ENCODE measurements at places on chromosomes 5 and 9.

- no peak overlapping the region for H3K27ac ChIP-seq
- no peak for ATAC-seq
- no peaks in the 10 kb centered on the region for H3K27me3 ChIP-seq
- H3K36me3 ChIP-seq: peaks cover 88% of the 10 kb centered on the region
- H3K4me3 ChIP-seq: peak overlapping the region; percentile 26
- H3K4me1 ChIP-seq: peaks cover 96% of the 10 kb centered on the region
Observed at GRCh38 chr9:110157823-110158664, 49.9 kb downstream of the C9orf152 start.

DNA sequence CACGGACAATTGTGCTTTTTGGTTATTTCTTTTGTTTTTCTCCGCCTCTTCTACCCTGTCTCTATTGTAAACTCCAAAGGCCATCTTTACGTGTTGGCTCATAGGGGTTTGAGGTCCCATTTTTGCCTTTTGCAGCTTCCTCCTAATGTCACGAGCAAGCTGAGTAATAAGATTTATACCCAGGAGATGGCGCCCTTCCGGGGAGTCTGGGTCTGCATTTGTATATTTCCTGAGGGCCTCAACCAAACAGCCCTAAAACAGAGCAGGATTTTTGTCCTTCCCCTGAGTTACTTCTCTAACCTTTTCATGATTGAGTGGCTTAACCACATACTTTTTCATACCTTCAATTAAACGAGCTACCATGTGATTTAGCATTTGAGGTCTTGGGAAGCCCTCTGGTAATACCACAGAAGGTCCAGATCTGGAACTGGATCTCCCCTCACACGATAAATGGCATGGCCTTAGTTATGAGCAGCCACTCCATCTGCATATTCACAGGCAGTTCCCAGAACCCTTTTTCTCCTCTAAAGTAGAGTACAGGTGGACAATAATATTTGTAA, 11.2 kb upstream of the CFAP95 start:
- H3K4me3 ChIP-seq: no peak overlapping the region
- H3K4me1 ChIP-seq: peaks cover 13% of the 10 kb centered on the region
- ATAC-seq: no peak
- peaks cover 8% of the 10 kb centered on the region for H3K27me3 ChIP-seq
- H3K36me3 ChIP-seq: no peaks in the 10 kb centered on the region

GRCh38 chr5:172178301-172178987, 9.6 kb downstream of the STK10 start:
- ATAC-seq: no peak
- peak overlapping the region; percentile 83 for H3K27ac ChIP-seq
- peaks cover 79% of the 10 kb centered on the region for H3K4me1 ChIP-seq
- H3K36me3 ChIP-seq: peaks cover 29% of the 10 kb centered on the region
- no peaks in the 10 kb centered on the region for H3K27me3 ChIP-seq

- peaks cover 6% of the 10 kb centered on the region for H3K4me1 ChIP-seq
- no peak overlapping the region for H3K4me3 ChIP-seq
- H3K36me3 ChIP-seq: no peaks in the 10 kb centered on the region
- no peak overlapping the region for H3K27ac ChIP-seq
Observed at GRCh38 chr5:117888688-117889087, 1099.7 kb downstream of the DTWD2 start.

GRCh38 chr9:91750343-91750742, 199.7 kb downstream of the ROR2 start:
- H3K36me3 ChIP-seq: no peaks in the 10 kb centered on the region
- no peak for ATAC-seq
- no peaks in the 10 kb centered on the region for H3K27me3 ChIP-seq
- H3K4me1 ChIP-seq: no peaks in the 10 kb centered on the region

GRCh38 chr5:134131578-134132350, 17.3 kb downstream of the TCF7 start:
- H3K27ac ChIP-seq: peak overlapping the region; percentile 55
- H3K27me3 ChIP-seq: no peaks in the 10 kb centered on the region
- H3K4me3 ChIP-seq: peak overlapping the region; percentile 61
- peaks cover 30% of the 10 kb centered on the region for H3K36me3 ChIP-seq
- ATAC-seq: no peak
- peaks cover 97% of the 10 kb centered on the region for H3K4me1 ChIP-seq

- no peaks in the 10 kb centered on the region for H3K36me3 ChIP-seq
- H3K27me3 ChIP-seq: no peaks in the 10 kb centered on the region
- H3K4me1 ChIP-seq: no peaks in the 10 kb centered on the region
- H3K27ac ChIP-seq: no peak overlapping the region
Observed at GRCh38 chr5:56011835-56012234, 17.1 kb upstream of the IL6ST start.

DNA sequence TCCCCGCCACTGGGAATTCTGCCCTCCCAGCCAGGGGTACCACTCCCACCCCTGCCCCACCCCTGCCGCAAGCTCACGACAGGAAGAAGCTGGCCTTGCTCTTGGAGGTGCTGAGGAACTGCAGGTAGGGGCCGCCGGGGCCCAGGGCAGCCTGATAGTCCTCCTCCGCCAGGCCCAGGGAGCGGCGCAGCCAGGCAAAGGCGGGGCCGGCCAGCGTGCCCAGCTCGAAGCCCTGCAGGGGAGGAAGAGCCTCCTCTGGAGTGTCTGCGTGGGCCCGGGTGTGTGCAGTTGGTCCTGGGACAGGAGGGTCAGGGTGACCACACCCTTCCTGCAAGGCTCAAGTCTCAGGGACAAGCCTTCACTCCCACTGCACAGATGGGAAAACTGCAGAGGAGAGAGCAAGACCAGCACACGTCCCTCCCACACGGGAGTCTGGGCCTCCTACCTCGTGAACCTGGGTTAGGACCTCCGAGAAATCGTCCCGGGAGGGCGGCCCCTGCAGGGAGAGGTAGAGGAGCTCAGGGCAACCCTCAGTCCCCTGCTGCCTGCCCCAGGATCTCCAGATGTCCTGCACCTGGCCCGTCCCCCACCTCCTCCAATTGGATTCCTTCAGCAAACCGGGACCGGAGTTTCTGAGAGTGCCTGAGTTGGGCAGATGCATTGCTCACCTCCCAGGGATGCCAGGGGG, 2.4 kb downstream of the PIP5KL1 start:
- H3K36me3 ChIP-seq: peaks cover 11% of the 10 kb centered on the region
- H3K4me1 ChIP-seq: peaks cover 44% of the 10 kb centered on the region
- H3K4me3 ChIP-seq: peak overlapping the region; percentile 75
- no peak overlapping the region for H3K27ac ChIP-seq
- peaks cover 30% of the 10 kb centered on the region for H3K27me3 ChIP-seq

GRCh38 chr5:176366232-176366894, 1.1 kb downstream of the ARL10 start:
- peak overlapping the region; percentile 63 for H3K4me3 ChIP-seq
- H3K27me3 ChIP-seq: no peaks in the 10 kb centered on the region
- H3K27ac ChIP-seq: no peak overlapping the region
- H3K36me3 ChIP-seq: peaks cover 26% of the 10 kb centered on the region
- ATAC-seq: no peak

DNA sequence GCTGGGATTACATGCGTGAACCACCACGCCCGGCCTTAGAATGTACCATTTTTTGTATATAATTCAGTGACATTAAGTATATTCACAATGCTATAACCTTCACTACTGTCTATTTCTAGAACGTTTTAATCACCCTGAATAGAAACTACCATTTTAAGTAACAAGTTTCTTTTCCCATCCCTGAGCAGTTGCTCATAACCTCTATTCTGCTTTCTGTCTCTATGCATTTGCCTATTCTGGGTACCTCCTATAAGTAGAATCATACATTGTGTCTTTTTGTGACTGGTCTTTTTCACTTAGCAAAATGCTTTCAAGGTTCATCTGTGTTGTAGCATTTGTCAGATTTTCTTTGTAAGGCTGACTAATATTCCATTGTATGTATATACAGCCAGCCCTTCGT, 39.9 kb downstream of the DDX46 start:
- no peaks in the 10 kb centered on the region for H3K4me1 ChIP-seq
- H3K27ac ChIP-seq: no peak overlapping the region
- no peak overlapping the region for H3K4me3 ChIP-seq
- no peaks in the 10 kb centered on the region for H3K27me3 ChIP-seq

- ATAC-seq: no peak
- peak overlapping the region; percentile 90 for H3K27ac ChIP-seq
- no peaks in the 10 kb centered on the region for H3K27me3 ChIP-seq
- peaks cover 52% of the 10 kb centered on the region for H3K36me3 ChIP-seq
- H3K4me3 ChIP-seq: peak overlapping the region; percentile 89
- H3K4me1 ChIP-seq: peaks cover 52% of the 10 kb centered on the region
Observed at GRCh38 chr5:140555747-140556312, 1.4 kb downstream of the SRA1 start.

- no peak for ATAC-seq
- peaks cover 43% of the 10 kb centered on the region for H3K36me3 ChIP-seq
- H3K27me3 ChIP-seq: no peaks in the 10 kb centered on the region
- peaks cover 32% of the 10 kb centered on the region for H3K4me1 ChIP-seq
- no peak overlapping the region for H3K4me3 ChIP-seq
Observed at GRCh38 chr5:150441813-150442698, 7.5 kb downstream of the RPS14 start.

DNA sequence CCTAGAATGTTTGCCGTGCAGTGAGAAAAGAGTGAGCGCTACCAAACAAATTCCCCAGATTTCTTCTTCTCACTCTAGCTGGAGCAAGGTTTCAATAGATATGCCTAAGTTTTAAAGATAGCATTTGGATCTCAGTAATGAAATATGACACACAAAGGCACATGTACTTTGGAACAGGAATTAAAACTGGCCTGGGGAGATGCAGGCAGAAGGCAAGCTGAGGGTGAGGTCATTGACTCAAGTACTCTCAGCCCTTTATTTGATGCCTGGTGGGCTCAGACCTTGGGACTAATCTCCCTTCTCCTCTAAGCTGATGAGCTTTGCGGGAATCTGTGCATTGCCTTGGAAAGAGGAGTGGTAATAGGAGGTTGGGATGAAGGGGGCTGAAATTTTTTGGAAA, 323.3 kb upstream of the SLC30A5 start:
- H3K4me3 ChIP-seq: no peak overlapping the region
- ATAC-seq: no peak
- no peaks in the 10 kb centered on the region for H3K27me3 ChIP-seq
- no peaks in the 10 kb centered on the region for H3K36me3 ChIP-seq
- H3K4me1 ChIP-seq: no peaks in the 10 kb centered on the region

DNA sequence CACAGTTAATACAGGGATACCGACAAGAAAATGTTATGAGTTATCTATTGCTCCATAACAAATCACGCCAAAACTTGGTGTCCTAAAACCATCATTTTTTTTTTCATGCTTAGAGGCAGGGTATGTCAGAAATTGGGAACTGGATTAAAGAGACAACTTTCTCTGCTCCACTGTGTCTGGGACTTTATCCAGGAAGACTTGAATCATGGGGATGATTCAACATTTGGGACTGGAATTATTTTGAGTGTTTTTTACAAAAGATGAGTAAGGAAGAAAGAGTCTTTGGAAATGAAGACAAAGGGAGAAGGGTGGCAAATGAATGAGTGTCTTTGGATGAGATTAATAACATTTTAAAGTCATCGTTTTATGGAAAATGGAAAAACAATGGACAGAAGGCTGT, 1883.7 kb upstream of the C9orf72 start:
- no peaks in the 10 kb centered on the region for H3K36me3 ChIP-seq
- H3K4me3 ChIP-seq: no peak overlapping the region
- H3K27ac ChIP-seq: no peak overlapping the region
- no peak for ATAC-seq
- no peaks in the 10 kb centered on the region for H3K4me1 ChIP-seq
- H3K27me3 ChIP-seq: no peaks in the 10 kb centered on the region

- no peak within 1 kb of the TSS for H3K4me3 ChIP-seq
- H3K36me3 ChIP-seq: no peaks in the 10 kb centered on the region
- no peaks in the 10 kb centered on the region for H3K27me3 ChIP-seq
Observed at GRCh38 chr5:129747572-129748407, at the start of gene MINAR2. Gene MINAR2 (plus strand): TSS chr5:129748094. CDS start chr5:129748191, 97 bp downstream.

- peak overlapping the region; percentile 99 for H3K4me3 ChIP-seq
- peaks cover 22% of the 10 kb centered on the region for H3K4me1 ChIP-seq
- H3K27me3 ChIP-seq: no peaks in the 10 kb centered on the region
Observed at GRCh38 chr9:21995666-21996398, 1.2 kb downstream of the CDKN2B-AS1 start.

- no peak overlapping the region for H3K4me3 ChIP-seq
- H3K4me1 ChIP-seq: no peaks in the 10 kb centered on the region
- peaks cover 15% of the 10 kb centered on the region for H3K27me3 ChIP-seq
- no peak for ATAC-seq
Observed at GRCh38 chr9:76586390-76587314, 127.7 kb downstream of the GCNT1 start.

DNA sequence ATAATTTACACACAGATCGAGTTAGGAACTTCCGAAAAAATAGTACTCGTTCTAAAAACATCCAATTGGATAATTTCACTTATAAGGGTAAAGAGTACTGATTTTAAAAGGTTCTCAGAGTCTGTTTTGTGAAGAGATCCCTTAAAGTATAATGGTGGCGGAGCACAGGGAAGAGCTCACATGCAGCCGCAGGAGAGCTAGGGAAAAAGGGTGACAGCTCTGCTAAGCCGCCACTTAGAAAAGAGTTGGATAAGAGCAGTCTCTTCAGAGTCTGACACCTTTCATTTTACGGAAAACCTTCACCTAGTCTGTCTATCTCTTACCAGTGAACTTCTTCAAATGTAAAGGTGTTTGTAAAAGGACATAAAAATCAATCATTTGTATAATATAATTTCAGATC, 149.9 kb downstream of the COMMD10 start:
- no peaks in the 10 kb centered on the region for H3K4me1 ChIP-seq
- no peak overlapping the region for H3K4me3 ChIP-seq
- ATAC-seq: no peak
- H3K36me3 ChIP-seq: peaks cover 43% of the 10 kb centered on the region

- ATAC-seq: no peak
- H3K4me1 ChIP-seq: no peaks in the 10 kb centered on the region
- H3K36me3 ChIP-seq: no peaks in the 10 kb centered on the region
- no peak overlapping the region for H3K27ac ChIP-seq
Observed at GRCh38 chr9:71627537-71627936, 140.8 kb downstream of the CEMIP2 start.

DNA sequence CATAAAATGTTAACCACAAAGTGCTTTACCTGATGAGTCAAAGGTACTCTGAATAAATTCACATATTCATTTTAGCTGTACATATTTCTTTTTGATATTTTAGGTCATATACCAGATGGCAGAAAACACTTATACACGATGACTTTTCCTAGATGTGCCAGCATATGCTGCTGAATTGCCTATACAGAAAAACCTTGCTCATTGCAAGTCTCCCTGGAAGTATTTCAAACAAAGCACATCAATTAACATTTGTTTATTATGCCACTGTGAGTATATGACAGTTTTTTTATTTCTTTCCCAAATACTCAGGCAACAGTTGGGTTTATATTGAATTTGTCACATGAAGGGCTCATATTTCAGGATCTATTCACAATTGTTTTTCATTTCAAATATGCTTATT, 180.8 kb downstream of the TMEM232 start:
- H3K36me3 ChIP-seq: no peaks in the 10 kb centered on the region
- no peaks in the 10 kb centered on the region for H3K4me1 ChIP-seq
- H3K27ac ChIP-seq: no peak overlapping the region
- no peak for ATAC-seq
- no peaks in the 10 kb centered on the region for H3K27me3 ChIP-seq
- no peak overlapping the region for H3K4me3 ChIP-seq

GRCh38 chr9:137421838-137422603, 941 bp downstream of the EXD3 start:
- H3K4me1 ChIP-seq: peaks cover 12% of the 10 kb centered on the region
- no peak for ATAC-seq
- no peaks in the 10 kb centered on the region for H3K27me3 ChIP-seq
- peak overlapping the region; percentile 82 for H3K4me3 ChIP-seq
- no peaks in the 10 kb centered on the region for H3K36me3 ChIP-seq

All from stimulated activated memory B cell treated with anti-CD40 and anti-IgM and Interleukin-4, amounts not matched to agents 10 μg/mL and 1 μg/mL and 100 μg/mL, for 72 hours (primary cell).